Activated T-helper 1 cell treated with Interleukin-2 at 50 U/mL for 16 hours (primary cell): ENCODE measurements at places on chromosomes 4 and X.

GRCh38 chrX:39750256-39750790, 347.4 kb downstream of the BCOR start:
- no peak for DNase-seq

DNA sequence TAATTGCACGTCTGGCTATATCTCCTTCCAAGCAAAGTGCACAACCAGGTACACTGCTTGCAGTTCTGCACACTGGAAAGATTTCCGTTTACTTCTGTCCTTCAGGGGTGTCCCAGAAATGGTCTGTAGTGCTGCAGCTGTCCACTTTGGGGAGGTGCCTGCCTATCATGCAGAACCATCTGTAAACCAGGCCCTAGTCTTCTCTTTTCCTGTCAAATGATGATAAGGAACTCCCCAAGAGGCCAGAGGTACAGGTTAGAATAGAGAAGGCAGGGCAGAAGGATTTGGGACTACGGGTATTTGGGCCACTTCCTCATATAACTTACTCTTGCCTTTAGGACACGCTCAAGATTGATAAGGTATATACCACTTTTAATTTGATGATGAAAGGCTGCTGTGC, 746.9 kb downstream of the FAT4 start:
- no peak for DNase-seq

- DNase-seq, result no peak
These were observed 25.0 kb upstream of the BCORL1 start for GRCh38 chrX:129957241-129958082.

DNA sequence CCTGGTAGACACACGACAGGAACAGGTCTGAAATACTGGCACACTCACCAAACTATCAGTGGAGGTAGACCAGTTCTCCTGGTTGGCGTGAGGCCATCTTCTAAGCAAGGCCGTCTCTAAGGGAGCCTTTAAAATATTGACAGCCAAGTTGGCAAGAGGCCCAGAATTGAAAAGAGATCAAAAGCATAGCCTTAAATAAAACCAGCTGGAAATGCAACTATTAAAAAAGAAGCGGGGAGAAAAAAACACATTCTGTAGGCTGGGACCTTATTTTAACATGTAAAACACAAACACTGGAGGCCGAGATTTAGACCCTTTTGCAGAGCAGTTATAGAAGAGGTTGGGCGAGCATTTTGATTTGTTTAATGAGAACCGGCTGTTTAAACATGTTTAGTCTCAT, 233.0 kb upstream of the CLNK start:
- DNase-seq, result no peak

GRCh38 chrX:64150775-64151174, 54.7 kb downstream of the AMER1 start:
- DNase-seq, result no peak

DNA sequence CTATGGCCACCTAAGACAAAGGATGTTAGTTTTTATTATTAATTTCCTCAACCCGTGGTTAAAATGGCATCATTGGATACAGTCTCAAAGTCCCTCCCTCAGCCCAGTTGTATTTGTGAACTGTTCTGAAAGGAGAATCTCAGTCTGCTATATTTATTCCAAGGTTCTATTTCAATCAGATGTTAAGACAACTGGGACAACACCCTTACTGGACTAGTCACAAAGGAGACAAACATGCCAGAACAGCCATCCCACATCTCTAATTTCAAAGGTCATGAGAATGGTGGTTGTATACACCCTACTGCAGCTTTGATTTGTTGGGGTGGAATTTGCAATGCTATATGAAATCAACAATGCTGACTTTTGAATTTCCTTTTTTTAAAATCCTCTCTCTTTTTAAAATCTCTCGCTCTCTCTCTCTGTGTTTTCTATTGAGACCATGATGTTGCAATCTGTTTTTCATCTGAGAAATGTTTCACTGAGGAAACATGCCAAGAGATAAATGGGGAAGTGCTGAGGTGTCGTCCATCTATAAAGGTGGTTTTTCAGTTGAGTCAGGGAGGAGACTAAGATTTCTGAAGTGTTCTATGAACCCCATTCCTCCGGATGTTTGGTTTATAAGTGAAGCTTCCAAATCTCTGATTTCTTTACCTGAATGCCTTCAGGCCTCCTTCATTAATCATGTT, 201.5 kb upstream of the GATB start:
- no peak for DNase-seq

DNA sequence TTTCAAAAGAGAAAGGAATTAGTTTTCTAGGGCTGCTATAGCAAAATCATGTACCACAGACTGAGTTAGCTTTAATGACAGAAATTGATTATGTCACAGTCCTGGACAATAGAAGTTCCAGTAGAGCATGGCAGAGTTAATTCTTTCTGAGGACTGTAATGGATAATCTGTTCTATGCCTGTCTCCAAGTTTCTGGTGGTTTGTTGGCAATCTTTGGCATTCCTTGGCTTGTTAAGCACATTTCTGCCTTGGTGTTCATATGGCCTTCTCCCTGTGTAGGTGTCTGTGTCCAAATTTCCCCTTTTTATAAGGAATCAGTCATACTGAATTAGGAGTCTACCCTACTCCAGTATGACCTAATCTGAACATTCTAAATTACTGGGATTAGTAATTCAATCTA, 336.1 kb upstream of the PABPC4L start:
- DNase-seq, result no peak

DNA sequence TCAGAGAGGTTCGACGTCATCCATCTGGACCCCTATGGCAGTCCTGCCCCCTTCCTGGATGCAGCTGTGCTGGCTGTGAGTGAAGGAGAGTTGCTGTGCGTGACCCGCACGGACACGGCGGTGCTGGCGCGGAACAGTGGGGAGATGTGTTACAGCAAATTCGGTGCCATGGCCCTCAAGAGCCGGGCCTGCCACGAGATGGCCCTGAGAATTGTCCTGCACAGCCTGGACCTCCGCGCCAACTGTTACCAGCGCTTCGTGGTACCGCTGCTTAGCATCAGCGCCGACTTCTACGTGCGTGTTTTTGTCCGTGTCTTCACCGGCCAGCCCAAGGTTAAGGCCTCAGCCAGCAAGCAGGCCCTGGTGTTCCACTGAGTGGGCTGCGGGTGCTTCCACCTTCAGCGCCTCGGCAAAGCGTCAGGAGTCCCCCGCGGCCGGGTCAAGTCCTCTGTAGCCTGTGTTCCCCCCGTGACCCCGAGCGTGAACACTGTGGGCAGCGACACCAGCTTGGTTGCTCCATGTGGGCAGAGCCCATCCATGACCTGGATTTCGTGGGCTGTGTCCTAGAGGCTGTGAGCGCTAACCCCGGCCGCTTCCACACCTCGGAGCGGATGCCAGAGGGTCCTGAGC, 186.7 kb upstream of the SLITRK2 start:
- no peak for DNase-seq

GRCh38 chr4:38111717-38112116, 151.5 kb downstream of the PTTG2 start:
- DNase-seq, result no peak

DNA sequence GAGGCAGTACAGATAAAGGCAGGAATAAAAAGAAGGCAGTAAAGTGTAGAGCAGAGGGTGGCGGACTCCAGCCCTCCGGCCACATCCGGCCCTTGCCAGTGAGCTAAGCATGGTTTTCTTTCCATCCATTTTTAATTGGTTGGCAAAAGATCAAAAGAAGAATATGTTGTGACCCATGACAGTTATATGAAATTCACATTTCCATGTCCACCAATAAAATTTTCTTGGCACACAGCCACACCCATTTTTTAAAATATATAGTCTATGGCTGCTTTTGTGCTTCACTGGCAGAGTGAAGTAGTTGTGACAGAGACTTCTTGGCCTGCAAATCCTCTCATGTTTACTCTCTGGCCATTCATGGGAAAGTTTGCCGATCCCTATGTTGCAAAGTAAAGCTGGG, 29.8 kb downstream of the SLC9A6 start:
- DNase-seq, result no peak
